ENCODE measurements at places on chromosomes 12 and 14. TPM values are rescaled to one million over a fixed set of nuclear protein-coding genes. Genes with fewer than 3 reads are reported as not detected.
A peak's percentile ranks its signal among the peaks of the same experiment; 100 is the strongest.

The CCDC196 gene
- not detected for total RNA-seq

The COX6A1 gene
- 872 TPM for total RNA-seq

The IFNG-AS1 gene
- total RNA-seq: 0.68 TPM

DNA sequence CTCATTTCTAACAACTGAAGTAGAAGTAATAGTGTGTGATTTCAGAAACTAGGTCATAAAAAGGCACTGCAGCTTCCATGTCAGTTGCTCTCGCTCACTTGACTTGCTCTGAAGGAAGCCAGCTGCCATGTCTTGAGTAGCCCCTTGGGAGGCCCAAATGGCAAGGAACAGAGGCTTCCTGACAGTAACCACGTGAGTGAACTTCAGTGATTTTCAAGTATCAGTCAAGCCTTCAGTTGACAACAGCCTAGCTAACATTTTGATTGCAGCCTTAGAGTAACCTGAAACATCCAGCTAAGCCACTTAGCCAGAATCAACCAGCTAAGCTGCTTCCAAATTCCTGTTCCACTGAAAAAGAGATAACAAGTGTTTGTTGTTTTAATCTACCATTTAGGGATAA is 26.7 kb downstream of the TOGARAM1 start:
- DNase-seq: no peak
- no peaks in the 10 kb centered on the region for H3K36me3 ChIP-seq
- peaks cover 6% of the 10 kb centered on the region for H3K4me1 ChIP-seq
- H3K27ac ChIP-seq: no peak overlapping the region
- H3K4me3 ChIP-seq: no peak overlapping the region

- no peaks in the 10 kb centered on the region for H3K4me1 ChIP-seq
- H3K27me3 ChIP-seq: no peaks in the 10 kb centered on the region
- no peak overlapping the region for H3K4me3 ChIP-seq
- peak; percentile 12 for DNase-seq
Measured at GRCh38 chr14:72962829-72963312, 36.6 kb downstream of the DCAF4 start.

DNA sequence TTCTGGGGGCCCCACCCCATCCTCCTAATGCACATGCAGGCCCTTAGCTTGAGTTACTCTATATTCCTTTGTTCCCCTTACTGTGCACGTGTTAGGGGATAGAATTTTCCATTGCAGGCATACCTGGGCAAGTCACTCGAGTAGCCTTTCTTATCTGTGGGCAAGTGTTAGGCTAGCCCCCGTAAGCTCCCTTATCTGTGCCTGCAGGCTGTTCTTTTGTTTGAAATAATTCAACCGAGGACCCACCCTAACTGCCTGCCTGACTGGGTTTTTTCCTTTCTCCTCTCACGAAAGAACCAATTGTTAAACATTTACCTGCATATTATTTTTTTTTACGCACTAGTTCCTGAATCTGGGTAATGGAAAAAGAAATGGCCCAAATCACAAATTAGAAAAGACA is 21.3 kb upstream of the BCAT1 start:
- H3K4me3 ChIP-seq: no peak overlapping the region
- no peaks in the 10 kb centered on the region for H3K36me3 ChIP-seq
- no peaks in the 10 kb centered on the region for H3K4me1 ChIP-seq

GRCh38 chr14:43031598-43031997 is 1424.9 kb downstream of the LRFN5 start:
- DNase-seq: no peak
- no peak overlapping the region for H3K27ac ChIP-seq
- no peak overlapping the region for H3K4me3 ChIP-seq
- H3K27me3 ChIP-seq: no peaks in the 10 kb centered on the region

DNA sequence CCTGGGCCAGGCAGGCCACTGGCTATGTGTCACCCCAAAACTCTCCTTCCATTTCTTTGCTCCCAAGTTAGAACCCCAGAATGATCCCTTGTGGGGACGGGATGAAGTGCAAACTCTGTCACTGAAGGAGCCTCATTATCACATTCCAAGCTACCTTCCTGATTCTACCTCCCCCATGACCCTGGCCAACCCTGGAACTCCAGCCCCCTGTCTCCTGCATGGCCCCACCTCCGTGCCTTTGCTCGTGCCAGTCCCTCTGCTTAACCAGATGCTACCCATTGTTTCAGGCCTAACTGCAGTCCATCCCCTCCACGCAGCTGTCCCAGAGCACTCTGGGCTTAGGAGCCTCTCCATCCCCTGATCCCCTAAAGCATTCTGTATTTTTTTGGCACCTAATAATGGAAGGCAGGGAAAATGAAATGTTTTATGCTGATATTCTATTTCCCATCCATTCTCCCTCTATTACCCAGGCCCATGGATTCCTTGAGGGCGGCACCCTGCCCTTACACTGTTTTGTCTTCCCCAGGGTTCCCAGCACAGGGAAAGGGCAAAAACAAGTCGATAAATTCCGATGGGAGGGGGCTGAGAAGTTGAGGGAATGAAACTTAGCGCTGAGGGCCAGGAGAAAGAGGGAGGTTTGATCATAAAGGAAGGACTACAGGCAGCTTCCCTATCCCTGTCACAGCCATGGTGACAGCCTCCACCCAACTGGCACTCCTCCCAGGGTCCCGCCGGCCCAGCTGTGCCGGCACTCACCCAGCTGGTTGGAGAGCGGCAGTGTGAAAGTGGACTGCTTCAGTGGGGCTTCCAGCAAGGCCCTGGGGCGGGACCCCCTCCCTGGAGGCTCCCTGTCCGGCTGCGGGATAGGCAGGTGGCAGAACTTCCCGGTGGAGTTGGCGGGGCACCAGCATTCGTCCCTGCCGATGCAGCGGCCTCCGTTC is 58.1 kb downstream of the ISCA2 start:
- H3K27me3 ChIP-seq: no peaks in the 10 kb centered on the region
- H3K27ac ChIP-seq: peak overlapping the region; percentile 38
- H3K4me3 ChIP-seq: no peak overlapping the region
- no peaks in the 10 kb centered on the region for H3K4me1 ChIP-seq
- H3K36me3 ChIP-seq: no peaks in the 10 kb centered on the region

GRCh38 chr14:105411017-105411941 is 8.3 kb upstream of the MTA1 start:
- H3K27ac ChIP-seq: no peak overlapping the region
- peaks cover 51% of the 10 kb centered on the region for H3K27me3 ChIP-seq
- DNase-seq: peak; percentile 48
- peaks cover 9% of the 10 kb centered on the region for H3K4me1 ChIP-seq
